Stimulated activated CD4-positive, alpha-beta T cell treated with anti-CD3 and anti-CD28 coated beads, Interleukin-12 subunit alpha, Interleukin-12 subunit beta, amount 100 ng/mL, for 24 hours (primary cell): ENCODE measurements at places on chromosomes 1 and 21.

GRCh38 chr1:82273816-82274215 is 473.1 kb downstream of the ADGRL2 start:
- no peak for DNase-seq

GRCh38 chr1:199751506-199751905 is 276.0 kb upstream of the NR5A2 start:
- DNase-seq, result no peak

- no peak for DNase-seq
Measured at GRCh38 chr1:174242856-174243255, 83.5 kb downstream of the RABGAP1L start.

DNA sequence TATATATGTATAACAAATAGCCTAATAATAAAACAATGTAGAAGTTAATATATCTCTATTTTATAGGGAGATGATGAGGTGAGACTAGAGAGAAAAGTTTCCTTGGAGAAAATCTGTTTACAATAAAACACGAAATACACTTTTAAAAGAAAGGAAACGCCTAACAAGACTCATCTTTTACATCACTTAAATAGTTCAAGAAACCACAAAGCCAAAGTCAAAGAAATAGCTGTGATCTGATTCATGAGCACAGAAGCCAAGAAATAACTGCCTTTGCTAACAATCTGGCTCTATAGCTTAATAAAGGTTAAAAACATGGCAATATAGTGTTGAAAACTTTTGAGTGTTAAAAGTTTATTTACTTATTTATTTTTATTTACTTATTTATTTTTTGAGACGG is 61.5 kb downstream of the TOR3A start:
- DNase-seq, result no peak

DNA sequence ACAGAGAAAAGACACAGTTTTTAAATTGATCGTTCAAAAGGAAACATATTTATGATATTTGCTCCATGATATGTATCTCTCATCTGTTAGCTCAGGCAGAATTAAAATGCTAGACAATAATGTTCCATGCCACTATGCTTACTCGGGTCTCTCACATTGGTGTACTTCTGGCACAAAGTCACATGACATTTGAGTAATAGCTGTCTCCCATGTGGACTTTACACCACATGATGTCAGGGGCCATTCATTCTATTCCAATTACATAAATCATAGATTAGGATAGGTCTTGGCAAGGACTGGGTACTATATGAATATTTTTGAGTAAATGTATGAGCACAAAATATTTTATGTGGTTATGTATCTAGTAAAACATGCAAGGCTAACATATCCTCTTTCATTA is 648.4 kb downstream of the PLA2G4A start:
- DNase-seq, result no peak

- no peak for DNase-seq
Measured at GRCh38 chr1:68293122-68293521, 60.8 kb upstream of the WLS start.

DNA sequence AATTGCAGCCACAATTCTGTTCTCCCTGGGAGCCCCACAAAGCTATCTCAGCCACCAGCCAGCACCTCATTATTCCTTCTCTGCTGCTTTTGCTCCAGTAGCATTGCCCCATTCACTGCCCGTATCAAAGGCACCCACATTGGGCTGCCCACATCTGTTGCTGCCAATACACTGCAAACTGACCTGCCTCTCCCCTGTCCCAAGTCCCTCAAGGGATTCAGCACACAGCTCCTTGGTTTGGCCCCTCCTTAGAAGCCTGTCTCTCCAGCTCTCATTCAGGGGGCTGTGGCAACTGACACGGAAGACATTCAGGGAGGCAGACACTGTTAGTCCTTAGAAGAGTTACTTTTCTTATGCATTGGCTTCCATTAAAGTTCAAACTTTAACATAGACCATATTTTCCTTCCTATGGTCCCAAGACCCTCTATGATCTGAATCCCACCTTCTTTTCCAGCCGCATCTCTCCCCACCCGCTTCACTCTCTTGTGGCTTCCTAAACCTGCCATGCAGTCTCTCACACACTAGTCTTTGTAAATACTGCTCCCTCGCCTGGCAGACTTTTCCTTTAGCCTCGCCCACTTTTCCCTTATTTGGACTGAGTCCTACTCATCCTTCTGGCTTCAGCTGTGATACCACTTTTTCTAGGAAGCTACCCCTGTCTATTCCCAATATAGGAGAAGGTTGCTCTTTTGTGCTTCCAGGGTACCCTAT is 19.3 kb upstream of the KLHDC8A start:
- DNase-seq, result no peak

DNA sequence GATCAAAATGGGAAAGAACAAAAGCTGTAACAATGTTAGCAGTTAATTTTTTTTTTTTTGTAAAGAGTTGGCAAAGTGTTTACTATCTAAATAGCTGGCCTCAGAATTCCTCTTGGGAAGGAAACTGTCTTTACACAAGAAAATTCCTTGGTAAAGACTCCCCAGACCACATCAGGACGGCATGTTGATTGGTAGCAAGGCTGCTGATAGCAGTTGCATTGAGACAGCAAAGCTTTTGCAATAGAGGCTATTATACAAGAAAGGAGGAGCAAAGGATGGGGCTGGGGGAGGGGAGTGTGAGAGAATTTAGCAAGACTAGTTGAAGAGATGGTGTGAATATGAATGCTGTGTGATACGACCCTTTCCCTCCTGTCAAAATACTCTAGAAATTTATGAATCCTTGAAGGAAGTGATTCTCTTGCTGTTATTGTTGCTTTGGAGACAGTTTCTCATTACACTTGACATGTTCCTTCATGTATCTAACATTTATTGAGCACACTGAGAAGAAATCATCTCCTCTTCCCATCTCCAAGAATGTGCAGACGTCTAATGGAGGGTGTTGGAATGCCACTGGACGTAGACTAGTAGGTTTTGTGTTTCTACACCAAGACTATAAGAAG is 355.6 kb downstream of the SIPA1L2 start:
- no peak for DNase-seq
